ENCODE measurements at places on chromosomes 16 and 17. TPM values are rescaled to one million over a fixed set of nuclear protein-coding genes. Genes with fewer than 3 reads are reported as not detected.

Gene QPRT
- 0.24 TPM for total RNA-seq

Gene CALB2
- total RNA-seq = not detected

- DNase-seq = no peak
Measured at GRCh38 chr17:78448356-78448993, 70.0 kb downstream of the PGS1 start.

GRCh38 chr17:48915459-48916282 lies 7.5 kb downstream of the UBE2Z start:
- peak; percentile 80 for DNase-seq

DNA sequence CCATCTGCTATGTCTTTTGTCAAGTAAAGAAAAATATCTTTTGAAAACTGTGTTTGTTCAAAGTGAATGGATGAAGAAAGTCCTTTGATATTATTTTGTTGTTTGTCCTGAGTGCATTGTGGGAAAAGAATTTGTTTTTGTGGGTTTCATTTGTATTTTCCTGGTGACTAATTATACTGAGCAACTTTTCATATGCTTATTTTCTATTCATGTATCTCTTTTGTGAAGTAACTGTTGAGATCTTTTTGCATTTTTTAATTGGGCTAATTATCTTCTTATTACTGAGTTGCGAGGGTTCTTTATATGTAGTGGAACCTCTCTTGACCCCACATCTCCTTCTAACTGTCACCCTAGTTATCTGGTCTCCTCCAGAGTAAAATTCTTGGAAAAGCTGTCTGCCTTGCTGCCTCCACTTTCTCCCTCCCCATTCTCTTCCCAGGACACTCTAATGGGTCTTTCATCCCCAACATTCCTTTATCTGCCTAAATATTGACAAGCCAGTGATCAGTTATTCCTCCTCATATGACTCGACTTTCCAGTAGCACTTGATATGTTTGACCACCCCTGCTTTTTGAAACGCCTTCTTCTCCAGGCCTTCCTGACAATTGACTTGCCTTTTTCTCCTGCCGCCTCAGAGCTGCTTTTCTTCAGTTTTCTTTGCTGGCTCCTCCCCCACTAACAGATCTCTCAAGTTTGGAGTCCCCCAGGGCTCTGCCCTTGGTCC lies 117.6 kb upstream of the HAS3 start:
- DNase-seq = no peak

- no peak for DNase-seq
Measured at GRCh38 chr17:49468811-49469385, 26.2 kb upstream of the NGFR start.
